Muscle of leg (tissue), 16 donors: ENCODE measurements at places on chromosomes 16 and 17.
A peak's percentile ranks its signal among the peaks of the same experiment; 100 is the strongest.

DNA sequence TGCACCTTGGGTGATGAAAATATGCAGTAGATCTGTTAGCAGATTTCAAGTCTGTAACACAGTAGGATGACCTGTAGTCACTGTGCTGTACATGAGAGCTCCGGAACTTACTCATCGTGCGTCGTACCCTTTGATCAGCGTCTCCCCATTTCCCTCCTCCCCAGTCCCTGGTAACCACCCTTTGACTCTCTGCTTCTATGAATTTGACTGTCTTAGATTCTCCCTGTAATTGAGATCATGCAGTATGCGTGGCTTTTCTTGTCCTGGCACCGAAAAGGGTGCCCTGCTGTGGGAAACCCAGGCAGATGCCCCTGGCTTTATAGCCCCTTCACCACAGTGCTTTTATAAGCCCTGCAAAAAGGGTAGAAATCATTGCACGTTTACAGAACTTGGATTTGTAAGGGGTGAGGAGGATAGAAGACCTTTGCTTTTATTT, 20.5 kb downstream of the CLEC16A start:
- DNase-seq: no peak

GRCh38 chr17:27323538-27324215, 29.8 kb downstream of the WSB1 start:
- peak; percentile 74 for DNase-seq

GRCh38 chr16:79347277-79347676, 253.3 kb downstream of the MAF start:
- DNase-seq: no peak

DNA sequence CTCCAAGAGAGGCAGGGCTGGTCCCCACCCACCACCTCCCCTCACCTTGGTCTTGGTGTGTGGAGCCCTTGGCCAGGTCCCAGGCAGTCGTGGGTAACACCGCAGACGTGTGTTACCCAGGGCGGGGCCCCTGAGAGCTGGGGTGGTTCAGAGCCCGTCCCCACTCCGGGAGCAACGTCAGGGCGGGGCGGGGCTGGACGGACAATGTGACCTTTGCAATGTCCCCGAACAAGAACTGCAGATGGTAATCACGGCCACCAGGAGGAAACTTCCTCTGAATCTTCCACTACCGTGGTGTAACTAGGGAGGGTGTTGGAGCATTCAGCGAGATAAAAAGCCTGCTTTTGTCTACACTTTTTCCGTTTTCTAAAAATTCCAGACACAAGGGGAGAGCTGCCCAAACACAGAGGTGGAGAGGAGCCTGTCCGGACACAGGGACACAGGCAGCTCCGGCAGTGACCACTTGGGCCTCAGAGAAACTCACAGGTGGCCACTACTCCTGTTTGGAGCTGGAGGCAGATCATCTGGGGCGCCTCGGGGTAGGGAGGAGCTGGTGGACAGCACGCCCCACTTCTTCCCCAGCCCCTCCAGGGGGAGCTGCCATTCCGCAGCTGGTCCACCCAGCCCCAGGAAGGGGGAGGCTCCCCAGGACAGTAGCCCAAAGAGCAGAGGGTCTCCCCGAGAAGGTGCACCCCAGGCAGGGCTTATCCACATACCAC, 14.2 kb upstream of the SLC38A10 start:
- peak; percentile 92 for DNase-seq

DNA sequence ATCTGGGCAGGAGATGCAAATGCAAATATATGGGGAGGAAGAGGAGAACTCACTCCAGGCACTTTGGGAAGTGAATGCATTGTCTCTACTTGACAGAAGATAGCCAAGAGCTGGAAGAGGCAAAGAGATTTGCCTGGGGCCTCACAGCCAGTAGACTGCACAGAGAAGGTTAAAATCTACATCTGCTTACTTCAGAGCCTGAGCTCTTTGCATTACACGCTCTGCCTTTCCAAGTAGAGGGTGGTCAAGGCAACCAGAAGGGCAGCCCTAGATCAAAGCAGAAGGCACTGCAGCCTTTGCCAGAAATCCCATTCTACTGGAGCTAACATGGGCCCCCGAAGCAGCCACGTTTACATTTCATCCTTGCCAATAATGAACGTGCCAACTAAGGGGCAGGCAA, 407.2 kb upstream of the CCL2 start:
- no peak for DNase-seq

DNA sequence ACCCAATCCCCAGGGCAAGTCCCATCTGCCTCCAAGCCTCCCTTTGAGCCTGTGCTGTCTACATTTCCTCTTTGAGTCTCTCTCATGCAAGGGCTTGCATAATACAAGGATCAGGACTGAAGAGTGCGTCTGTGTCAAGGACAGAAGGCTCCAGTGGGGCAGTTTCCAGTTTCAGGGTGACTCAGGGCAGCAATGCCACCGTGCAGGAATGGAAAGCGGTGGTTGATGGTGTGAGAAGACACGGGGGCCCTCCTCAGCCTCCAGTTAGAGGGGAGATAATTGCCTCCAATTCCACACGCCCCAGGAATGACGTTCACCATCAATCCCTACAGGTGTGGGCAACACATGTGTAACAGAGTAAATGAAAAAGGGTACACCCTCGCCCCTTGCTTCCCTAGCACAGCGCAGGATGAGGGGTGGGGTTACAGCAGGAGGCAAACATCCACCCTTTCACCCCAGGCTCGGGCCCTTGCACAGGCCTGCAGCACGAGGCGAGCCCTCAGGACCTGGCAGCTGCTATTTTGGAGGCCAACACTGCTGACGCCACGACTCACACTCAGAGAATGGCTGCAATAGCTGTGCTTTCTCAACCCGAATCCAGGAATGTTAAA, 24.8 kb upstream of the SLC25A19 start:
- peak; percentile 71 for DNase-seq

GRCh38 chr17:78048346-78049292, 79.9 kb downstream of the TMC6 start:
- DNase-seq: no peak

- DNase-seq: no peak
Observed at GRCh38 chr17:8091033-8091687, 3.6 kb upstream of the ALOX12B start.
